Right ventricle myocardium superior (tissue), 1 donor: ENCODE measurements at places on chromosomes 7 and 10. TPM values are rescaled to one million over a fixed set of nuclear protein-coding genes. Genes with fewer than 3 reads are reported as not detected.

Gene AGR2
- total RNA-seq: not detected

Gene PPRC1
- 10.5 TPM for total RNA-seq

Gene GLCCI1
- 4.0 TPM for total RNA-seq

Gene LBX1
- total RNA-seq: not detected

Gene CFAP69
- total RNA-seq: 1.3 TPM

Gene FAM3C
- total RNA-seq: 36.5 TPM

Gene NEURL1
- 0.05 TPM for total RNA-seq

Gene PPP1R3A
- total RNA-seq: 116 TPM

Gene C1GALT1
- 14.1 TPM for total RNA-seq

Gene CALHM3
- not detected for total RNA-seq

Gene GRK5
- 47.6 TPM for total RNA-seq

- DNase-seq: no peak
Measured at GRCh38 chr7:45703373-45703821, 129.2 kb downstream of the ADCY1 start.

GRCh38 chr10:70567603-70568002 is 34.9 kb downstream of the PRF1 start:
- DNase-seq: no peak

GRCh38 chr10:63720676-63721075 is 199.5 kb downstream of the REEP3 start:
- DNase-seq: no peak

DNA sequence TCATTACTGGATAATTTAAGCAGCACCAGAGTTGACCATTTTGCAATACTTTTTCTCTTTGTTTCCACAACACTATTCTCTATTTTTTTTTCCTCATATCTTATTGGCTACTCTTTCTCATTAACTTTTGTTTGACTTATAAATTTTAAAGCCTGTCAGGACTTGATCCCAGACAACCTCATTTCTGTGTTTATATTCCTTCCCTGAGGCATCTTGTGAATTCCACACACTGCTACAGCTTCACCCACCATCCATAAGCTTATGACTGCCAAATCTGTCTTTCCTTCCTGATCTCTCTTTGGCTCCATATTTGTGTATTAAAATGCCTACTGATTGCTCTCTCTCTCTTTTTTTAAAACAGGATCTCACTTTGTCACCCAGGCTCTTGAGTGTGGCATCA is 124.6 kb upstream of the MBL2 start:
- no peak for DNase-seq

- DNase-seq: no peak
Measured at GRCh38 chr10:124179308-124180043, 86.1 kb upstream of the CHST15 start.
